Left cardiac atrium (tissue), 4 donors: ENCODE measurements at places on chromosomes 7 and 10.

DNA sequence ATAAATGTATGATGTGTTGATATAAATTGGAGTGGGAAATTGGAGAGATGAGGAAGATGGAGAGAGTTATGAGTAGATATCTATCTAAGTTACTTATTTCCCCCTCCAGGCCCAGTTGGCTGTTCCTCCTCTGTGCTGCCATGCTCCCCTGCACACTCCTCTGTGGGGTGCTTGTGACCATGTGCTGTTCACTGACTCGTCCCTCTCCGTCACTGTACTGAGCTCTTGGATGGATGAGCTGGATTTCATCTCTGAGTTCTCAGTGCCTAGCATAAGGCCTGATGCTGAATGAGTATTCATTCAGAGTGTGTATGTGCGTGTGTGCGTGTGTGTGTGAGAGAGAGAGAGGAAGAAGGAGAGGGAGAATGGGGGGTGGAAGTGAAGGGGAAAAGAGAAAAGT, 14.5 kb downstream of the OR9A2 start:
- DNase-seq = no peak

DNA sequence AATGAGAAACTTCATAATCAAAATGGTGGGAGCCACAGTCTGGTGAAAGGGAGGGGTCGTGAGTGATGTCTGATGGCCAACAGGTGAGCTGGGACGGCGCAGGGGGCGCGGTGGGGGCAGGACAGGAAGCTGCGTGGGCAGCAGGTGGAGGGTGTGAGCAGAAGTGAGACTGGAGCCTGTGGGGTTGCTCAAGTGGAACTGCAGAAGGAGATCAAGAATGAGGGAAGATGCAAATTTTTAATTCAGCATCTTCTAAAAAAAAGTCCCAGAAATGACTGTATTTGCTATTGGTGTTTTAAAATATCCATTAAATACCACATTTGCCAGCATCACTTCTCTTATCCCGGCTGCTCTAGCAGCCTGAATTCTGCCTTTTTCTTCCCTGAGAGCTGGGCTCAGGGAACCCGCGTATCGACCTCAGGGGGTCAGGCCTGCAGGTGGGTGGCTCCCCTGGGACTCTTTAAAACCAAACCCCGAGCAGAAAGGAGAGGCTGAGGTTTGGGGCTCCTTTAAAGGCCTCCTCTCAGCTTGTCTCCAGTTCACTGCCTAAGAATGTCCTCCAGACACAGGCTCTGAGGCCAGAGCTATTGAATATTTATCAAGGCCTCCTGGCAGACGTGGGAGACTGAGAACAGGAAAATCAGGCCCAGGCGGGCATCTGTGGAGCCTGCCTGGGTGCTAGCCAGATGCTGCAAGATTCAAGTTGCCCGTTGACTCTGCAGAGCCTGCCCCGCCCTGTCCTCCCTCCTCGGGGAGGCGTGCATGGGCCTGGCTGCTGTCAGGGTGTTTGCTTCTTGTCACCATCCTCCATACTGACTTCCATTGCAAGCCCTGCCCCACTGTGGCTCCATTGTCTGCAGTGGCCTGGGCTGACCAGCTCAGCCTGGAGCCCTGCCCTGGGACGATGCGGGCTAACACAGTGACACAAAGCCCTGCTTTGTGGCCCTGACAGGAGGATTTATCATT, 53.9 kb downstream of the SYPL1 start:
- no peak for DNase-seq

DNA sequence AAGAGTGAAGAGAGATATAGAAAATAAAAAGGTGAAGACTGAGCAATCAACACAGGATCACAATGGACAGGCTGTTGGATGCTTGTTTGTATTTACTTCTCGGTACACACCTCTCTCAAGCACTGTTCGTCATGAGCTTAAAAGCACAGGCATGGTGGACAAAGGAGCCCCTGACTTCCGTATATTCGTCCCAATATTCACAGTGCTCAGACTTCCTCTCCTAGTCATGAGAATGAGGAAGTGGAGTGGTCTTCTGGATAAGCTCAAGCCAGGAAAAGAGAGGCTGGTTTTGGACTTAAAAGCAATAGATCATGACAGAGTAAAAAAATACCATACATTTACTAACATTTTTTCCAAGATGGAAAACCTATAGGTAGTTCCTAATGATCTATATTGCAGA, 172.5 kb downstream of the SORCS1 start:
- no peak for DNase-seq

GRCh38 chr7:90238022-90238421, 7.0 kb upstream of the CFAP69 start:
- DNase-seq = no peak

GRCh38 chr7:12458520-12459131, 55.0 kb upstream of the VWDE start:
- no peak for DNase-seq

- DNase-seq = peak; percentile 43
Measured at GRCh38 chr10:97685395-97685958, 1.6 kb downstream of the AVPI1 start.

DNA sequence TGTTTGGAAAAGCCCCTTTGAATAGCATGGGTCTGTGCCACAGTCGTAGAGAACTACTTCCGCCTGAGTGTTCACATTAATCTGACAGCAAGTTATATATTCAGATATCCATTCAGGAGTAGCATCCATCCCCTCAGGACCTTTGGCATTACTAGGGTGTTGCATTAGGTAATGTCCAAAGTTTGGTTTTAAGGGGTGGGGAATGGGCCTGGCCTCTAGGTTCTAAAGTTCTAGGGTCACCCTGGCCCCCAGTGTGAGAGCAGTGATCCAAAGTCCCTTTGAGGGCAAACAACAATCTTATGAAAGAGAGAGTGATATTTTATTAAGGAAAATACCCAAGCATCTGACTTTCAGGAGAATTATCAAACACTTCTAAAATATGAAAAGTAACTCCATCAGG, 12.3 kb downstream of the MCM10 start:
- DNase-seq = no peak

DNA sequence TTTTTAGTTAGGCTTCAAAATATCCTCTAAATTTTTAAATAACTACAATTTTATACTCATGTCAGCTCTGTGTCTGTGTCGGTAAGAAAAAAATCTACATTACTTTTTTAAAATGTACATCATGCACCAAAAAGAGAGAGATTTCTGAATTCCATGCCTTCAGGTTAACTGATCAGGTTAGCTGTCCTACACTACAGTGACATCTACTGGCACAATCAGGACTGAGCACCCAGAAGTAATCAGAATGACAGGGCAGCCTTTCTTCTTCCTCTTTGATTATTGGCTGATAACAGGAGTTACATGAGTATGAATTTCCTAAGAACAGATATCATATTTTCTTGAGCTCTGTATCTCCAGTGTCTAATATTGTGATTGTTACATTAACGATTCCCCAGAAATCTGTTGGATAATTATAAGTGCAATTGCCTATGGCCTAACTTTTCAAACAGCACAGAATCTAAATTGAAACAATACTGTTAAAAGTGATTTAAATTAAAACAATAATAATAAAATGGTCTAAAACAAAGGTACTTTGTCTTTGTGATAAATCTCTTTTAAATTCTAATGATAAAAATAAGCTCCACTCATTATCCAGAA, 41.8 kb upstream of the HYCC1 start:
- no peak for DNase-seq

DNA sequence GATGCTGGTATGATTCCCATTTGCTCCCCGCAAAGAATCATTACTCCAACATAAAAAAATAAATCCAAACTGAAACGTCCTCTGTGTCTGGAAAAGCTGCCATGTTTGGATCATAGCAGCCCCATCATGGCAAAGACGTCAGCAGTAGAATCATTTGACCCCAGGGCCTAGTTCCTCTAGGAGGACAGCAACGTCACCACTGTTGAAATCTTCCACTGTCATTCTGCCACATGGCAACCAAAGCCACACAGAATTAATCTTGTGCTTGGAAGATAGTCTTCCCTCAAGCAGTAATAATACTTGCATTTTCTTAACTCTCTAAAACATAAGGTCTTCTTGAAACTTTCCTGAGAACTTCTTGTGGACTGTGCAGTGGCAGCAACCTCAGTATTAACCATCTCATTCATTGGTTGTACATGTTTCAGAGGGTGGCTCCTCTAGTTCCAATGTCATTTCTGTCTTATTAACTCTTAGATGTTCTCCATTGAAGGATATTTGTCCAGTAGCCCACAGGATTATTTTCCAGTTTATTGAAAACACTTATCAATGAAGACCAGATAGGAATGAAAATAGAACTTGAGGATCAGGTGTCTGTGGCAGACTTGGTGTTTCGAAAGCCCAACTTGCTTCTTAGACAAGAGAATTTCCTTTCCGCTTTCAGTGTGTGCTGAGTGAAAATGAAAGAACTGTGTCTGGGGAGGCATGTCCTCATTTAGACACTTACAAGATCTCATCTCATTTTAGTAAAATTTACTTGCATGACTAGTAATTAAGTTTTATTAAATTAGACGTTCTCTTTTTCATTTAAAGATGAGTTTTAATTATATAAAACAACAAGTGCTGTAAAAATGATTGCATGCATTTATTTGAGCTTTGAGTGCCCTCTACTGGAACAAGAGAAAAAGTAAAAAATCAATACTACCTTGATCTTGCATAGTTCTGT, 28.9 kb upstream of the INHBA start:
- DNase-seq = no peak

GRCh38 chr10:127283576-127283975, 87.2 kb upstream of the INSYN2A start:
- DNase-seq = no peak

DNA sequence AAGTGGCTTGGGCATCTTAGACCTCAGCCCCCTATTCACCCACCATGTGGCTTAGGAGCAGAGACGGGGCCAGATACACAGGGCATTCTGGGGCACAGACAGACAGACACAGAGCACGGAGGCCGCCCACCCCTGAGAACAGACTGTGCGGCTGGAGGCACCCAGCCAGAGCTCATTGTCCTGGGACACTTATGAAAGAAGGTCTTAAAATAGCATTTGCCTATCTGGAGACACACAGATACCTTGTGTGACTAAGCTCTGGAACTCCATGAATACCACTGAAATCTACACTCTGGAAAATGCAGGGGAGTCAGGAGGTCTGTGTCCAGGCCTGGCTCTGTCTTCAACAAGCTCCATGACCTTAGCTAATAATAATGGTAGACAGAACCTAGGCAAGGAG, 41.4 kb upstream of the ADO start:
- DNase-seq = peak; percentile 63

- DNase-seq = no peak
Measured at GRCh38 chr10:72173619-72174296, 42.1 kb upstream of the ANAPC16 start.

DNA sequence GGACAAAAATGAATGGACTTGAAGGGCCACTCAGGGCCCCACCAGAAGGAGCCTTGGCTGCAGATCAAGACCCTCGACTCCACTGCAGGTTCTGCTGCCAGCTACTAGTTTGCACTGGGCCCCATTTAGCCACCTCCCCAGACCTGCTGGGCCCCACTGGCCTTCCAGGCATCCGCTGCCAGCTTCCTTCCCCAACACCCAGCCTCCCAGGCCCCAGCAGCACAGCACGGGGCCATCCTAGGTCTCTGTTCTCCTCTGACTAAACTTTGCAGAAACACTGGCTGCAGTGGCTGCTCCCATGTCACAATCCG, 277.4 kb upstream of the KLF14 start:
- DNase-seq = no peak

DNA sequence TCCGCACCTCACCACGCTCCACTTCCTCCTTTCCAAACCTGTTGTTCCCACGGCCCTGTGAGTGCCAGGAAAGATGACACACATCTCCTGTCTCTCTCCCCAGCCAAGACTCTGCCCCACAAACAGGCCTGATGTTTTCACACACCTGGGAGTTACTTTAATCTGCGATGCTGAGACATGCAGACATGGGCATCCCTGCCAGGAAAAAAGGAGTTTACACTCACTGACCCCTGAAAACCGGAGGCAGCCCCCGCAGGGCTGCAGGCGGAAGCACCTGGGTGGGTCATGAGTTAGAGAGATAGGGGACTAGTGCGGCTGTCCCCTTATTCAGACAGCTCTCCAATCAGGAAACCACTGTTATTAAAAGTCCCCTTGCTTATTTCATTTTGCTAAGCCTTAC, 106.4 kb upstream of the CARD11 start:
- no peak for DNase-seq

DNA sequence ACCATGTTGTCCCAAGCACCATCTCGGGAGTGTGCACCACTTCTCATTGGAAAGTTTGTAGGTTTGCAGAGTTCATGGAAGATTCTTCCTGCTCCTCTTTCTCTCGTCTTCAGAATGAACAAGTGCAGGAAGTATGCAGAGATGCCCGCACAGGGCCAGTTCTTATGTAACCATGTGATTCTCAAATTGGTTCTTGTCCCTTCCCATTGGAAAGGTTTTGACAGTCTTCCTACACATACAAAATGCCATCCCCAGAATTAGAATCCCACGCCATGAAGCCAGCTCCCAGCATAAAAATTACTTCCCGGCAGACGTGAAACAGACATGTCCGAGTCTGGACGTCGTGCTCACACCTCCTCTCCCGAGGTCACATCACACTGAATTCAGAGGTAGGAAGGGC, 251.6 kb downstream of the ELMO1 start:
- DNase-seq = no peak

- DNase-seq = no peak
Measured at GRCh38 chr7:101581891-101582290, 47.2 kb downstream of the MYL10 start.

GRCh38 chr10:96834120-96834519, 2.0 kb downstream of the LCOR start:
- DNase-seq = no peak

DNA sequence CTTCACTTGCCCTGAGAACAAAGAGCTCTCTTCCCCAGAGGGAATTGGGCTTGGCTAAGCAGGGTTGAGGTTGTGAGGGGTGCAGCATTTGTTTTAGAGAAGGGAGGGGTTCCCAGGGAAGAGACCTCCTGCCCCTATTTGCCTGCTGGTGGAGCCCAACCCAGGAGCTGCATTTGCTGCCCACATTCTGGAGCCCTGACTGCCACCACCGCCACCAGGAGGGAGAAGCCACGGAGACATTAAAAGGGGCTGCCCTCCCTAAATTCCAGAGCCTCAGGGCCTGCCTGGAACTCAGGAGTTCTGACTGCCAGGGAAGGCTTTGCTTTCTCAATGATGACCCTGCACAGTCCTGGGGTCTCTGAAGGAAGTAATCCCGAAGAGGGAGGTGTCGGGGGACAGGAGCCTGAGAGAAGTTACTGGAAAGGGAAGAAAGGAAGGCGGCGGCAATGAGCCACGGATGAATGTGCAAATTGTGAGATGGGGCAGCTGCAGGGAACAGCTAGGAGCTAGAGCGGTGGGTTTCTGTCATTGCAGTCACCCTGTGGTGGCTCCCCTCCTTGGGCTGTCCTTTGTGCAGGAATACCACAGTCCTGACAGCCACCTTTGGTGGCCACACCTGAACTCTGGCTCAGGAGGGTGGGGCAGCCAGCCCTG, 51.3 kb downstream of the NEURL1 start:
- no peak for DNase-seq

- DNase-seq = no peak
Measured at GRCh38 chr7:15334536-15335263, 227.1 kb downstream of the AGMO start.

GRCh38 chr7:30159698-30160143, 24.9 kb downstream of the MTURN start:
- no peak for DNase-seq
